ENCODE measurements at places on chromosomes 7 and 10.

GRCh38 chr7:1432411-1433082 lies 26.7 kb downstream of the MICALL2 start:
- peak; percentile 36 for DNase-seq

DNA sequence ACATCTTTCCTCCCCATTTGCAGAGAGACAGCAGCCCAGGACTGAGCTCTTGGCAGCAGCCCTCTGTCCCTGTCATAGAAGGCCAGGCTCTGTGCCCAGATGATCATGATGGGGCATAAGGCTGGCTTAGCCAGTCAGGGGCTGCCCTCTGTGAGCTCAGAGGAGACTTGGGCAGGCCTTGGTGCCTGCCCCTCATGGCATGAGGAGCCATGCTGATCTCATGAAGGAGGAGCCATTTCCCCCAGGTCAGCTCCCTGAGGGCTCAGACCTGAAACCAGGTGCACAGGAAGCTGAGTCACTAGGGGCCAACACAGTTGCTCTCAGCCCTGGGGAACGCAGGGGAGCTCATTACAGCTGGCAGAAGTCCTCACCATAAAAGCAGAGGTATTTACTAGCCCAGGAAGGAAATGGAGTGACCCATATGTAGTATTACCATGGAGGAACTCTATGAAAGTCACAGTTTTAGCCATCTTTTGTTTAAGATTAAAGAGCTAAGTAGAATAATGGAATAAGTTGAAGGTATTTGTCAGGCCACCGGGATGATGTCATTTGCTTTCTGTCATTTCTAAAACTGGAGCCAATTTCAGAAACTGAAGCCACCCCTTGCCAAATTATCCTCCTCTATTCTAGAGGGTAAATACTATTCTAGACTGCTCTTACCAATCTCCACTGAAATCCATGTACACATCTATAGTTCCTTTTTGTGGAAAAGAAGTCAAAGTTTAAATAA lies 362.4 kb upstream of the ZNF32 start:
- no peak for DNase-seq

GRCh38 chr7:25381818-25382589 lies 153.7 kb upstream of the NPVF start:
- no peak for DNase-seq

DNA sequence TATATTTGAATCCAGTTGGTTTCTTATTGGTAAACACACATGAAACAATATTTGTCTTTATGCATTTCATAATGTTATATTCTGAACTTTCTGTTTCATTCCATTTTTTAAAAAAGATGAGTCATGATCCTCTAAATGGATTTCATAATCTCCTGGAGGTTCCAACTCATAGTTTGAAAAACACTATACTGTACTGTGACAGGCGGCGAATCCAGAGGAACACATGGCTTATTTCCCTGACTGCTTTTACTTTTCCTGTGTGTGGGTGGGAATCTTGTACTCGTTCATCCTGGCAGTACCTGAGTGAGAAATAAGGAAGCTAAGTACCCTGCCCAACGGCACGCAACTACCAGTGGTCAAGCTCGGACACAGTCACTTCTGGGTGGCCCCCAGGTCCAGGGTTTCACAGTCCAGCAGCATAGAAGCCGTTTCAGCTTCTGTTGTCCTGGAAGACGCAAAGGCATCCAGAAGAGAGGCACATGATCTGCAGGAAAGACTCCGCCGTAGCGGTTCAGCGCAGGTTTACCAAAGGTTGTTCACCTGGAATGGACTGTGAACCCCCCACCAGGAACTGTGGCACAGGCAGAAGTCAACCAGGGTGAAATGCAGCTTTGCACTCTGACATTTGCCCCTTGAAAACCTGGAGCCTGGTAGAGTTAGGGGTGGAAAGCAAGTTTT lies 117.7 kb downstream of the CCNY start:
- DNase-seq, result peak; percentile 48

DNA sequence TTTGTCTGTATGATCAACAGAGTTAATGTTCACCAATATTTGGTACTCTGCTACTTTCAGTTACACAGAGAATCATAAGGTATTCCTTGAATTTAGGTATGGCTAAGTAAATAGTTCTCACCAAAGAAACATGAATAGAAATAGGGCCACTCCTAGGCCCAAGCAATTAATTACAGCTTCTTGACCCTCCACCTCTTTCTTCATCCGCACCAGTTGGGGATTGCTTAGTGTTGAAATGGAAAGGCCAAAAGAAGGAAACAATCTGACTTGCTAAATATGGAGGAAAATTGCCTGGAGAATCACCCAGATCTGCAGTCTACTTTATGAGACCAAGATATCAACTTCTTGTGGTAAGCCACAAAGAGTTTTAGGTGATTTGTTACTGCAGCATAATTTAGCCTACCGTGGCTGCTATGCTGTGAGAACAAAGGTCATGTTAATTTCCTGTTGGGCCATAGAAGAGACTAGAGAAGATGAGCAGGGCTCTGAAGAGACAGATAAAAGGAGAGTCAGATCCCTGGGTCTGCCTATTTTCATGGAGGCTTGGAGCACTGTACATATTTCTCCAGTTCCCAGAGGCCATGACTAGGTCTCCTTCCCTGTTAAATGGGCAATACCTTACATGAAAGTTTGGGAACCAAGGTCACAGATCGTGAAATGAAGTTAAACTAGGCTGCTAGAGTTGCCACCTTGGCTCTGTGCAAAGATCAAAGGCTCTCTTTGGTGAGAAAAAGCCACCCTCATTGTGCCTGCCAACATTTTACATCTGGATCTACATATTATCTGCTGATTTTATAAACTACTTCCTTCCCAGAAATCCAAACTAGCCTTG lies 93.3 kb upstream of the GDF10 start:
- no peak for DNase-seq

GRCh38 chr10:49601857-49602256 lies 8.3 kb upstream of the SLC18A3 start:
- DNase-seq, result no peak

DNA sequence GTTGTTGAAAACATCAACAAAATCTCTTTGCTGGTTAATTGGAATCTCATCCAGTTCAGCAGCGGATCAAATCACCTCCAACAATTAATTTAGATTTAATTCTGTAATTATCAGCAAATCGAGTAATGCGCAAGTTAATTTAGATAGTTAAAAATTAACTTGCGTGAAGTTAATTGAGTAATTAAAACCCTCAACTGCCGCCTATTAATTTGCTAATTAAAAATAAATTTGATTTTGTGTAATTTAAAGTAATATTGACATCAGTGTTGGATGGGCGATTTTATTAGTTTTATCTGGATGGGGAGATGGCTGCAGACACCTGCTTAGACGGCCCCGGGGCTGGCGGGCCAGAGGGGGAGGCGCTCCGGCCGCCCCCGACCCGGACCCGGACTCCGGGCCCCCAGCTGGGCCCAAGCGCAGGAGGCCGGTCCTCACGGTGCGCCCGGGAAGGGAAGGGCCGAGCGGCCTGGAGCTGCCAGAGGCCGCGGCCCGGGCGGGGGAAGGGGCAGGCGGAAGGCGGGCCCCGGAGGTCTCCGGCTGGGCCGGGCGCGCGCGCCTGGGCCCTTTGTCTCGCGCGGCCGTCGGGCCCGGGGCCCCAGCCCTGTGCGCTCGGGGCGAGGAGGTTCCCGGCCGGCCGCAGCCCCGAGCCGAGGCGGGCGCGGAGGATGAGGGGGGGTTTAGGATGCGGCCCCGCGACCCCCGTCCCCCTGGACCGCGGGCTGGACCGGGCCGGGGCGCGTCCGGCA lies 3.3 kb upstream of the UNCX start:
- DNase-seq, result no peak

- DNase-seq, result no peak
These were observed 118.8 kb downstream of the ZNF467 start for GRCh38 chr7:149654588-149654987.

DNA sequence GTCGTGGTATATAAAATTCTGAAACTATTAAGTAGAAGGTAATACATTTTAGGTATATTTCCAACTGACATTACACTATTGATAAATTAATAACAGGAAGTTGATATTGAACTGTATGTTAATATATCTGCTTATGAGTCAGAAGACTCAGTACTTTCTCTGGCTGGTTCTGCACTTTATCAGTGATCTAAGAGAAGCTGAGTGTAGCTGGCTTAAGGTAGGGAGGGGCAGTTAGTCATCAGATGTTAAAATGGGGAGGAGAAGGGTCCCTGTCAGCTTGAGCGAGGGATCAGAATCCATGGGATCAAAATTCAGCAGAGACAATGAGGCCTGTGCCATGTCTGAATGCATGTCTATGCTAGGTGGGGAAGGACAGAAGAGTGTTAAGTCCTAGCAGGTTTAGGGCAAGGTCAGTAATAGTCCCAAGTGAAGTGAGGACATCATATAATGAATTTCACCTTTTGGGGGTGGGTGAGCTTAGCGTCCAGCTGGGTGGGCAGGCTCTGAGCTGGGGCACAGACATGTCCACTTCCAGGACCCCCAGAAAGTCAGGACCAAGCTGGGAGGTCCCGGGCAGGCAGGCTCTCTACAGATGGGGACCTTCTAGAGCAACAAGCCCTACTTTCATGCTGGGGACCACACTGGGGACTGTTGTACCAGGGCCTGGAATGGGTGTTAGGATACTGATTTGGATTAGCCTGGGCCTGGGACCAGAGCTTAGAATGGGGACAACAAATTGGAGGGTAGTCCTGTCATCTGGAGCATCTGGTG lies 82.9 kb downstream of the WDFY4 start:
- DNase-seq, result no peak

DNA sequence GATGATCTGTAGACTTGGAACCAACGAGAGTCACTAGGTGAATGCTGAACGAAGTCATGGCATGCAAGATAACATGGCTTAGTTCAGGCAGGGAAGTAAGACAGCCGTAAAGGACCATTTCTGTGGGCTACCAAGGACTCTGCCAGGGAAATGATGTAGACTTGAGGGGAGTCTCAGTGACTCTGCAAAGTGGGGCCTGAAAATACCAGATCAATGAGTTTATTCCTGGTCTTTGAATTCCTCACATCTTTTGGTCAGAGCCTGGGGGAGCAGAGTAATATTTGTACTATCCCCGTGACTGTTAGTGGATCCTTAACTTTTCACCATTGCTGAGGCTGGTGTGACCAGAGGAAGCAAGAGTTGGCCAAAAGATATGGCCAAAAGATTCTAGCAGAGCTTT lies 60.7 kb upstream of the INHBA start:
- DNase-seq, result no peak

GRCh38 chr10:61031341-61031740 lies 87.4 kb upstream of the RHOBTB1 start:
- no peak for DNase-seq

DNA sequence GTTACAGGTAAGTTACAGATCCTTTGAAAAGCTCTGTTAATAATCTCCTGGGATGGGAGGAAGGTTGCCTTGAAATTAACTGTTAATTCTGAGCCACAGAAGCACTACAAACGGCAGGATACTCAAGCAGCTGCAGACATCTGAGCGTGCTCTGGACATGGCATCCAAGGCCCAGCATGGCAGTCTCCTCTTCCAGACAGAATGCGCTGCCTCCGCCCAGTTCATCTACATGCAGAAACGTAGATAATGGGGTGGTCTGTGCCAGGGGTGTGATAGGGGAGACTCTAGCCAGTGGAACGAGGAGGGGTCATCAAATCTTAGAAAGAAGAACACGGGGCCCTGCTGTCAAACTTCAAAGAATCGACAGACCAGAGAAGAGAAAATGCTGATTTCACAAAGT lies 13.8 kb downstream of the VIPR2 start:
- no peak for DNase-seq

DNA sequence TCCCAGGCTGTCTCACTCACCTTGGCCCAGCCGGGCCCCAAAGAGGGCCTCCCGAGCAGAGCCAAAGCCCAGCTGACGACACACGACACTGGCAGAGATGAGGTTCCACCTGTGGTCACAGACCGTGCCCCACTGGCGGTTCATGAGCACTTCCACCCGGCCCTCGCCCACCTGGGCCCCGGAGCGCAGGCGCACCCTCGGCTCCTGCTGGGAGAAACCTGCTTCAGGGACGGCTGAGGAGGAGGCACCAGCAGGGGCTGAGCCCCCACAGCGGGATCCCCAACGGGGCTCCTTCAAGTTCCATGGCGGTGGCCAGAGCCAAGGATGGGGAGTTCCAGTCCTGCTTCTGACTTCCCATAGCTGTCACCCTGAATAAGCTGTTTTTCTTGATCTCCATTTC lies 10.0 kb downstream of the LOXL4 start:
- DNase-seq, result no peak

GRCh38 chr7:157357129-157358040 lies 20.6 kb downstream of the DNAJB6 start:
- no peak for DNase-seq

DNA sequence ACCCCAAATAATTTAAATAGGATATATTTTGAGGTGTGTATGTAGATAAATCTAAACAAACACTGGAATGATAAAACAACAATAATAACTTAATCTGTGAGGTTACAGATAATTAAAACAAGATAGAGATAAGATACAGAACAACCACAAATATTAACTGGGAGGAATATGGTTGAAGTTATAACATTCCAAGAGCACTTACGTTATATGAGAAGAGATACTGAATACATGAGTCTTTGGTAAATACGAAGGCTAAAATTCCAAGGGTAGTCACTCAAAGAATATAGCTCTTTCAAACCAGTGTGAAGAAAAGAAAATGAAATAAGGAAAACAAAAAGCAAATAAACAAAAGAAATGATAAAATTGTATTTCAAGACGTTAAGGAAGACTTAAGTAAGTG lies 76.0 kb upstream of the MYO3A start:
- no peak for DNase-seq

DNA sequence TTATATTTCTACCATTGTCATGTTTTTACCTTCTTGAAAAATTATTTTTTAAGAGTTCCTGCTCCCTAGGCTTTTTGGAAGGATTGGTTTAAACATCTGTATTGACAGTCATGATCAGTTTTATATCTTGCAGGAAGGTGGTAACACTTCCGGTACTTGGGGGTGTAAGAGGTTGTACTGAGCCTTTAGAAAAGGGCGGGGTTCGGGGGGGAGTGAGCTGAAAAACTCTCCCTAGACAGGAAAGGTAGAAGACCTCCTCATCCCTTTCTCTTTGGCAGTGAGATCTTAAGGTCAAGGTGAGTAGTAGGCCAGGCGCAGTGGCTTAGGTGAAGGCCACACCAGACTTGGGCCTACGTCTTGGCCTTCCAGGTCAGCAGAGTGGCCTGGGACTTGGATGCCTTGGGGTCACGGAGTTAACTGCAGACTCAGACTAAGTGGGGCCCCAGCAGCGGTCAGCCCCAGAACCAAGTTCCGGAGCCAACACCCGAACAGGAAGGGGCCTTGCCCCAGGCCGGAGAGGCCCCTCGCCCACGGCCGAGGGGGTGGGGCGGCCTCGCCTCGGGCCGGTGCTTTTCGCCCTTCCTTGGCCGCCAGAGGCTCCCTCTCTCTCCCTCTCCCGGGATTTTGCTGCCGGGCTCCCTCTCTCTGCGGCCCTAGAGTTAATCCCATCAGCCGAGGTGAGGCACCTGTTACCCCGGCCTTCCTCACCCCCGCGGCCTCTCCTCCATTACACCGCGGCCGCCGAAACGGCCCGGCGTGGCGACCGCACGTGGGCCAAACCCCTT lies at the start of gene PPP1R9A:
Gene PPP1R9A (plus strand): TSS at position 569 of the 785 bp plus-strand sequence. CDS start 2,520 bp downstream, outside the sequence.
- DNase-seq, result peak; percentile 48

GRCh38 chr10:107687701-107688100 lies 523.2 kb upstream of the SORCS1 start:
- no peak for DNase-seq

GRCh38 chr7:43170571-43170970 lies 58.1 kb downstream of the HECW1 start:
- DNase-seq, result no peak

GRCh38 chr7:47818796-47819606 lies 129.3 kb downstream of the PKD1L1 start:
- DNase-seq, result peak; percentile 73

- no peak for DNase-seq
These were observed 5.6 kb downstream of the RAPGEF5 start for GRCh38 chr7:22351329-22351692.
